ENCODE measurements at places on chromosomes 2 and 18. TPM values are rescaled to one million over a fixed set of nuclear protein-coding genes. Genes with fewer than 3 reads are reported as not detected.

SLC16A14 gene
- 6.5 TPM for polyA plus RNA-seq

TGFBRAP1 gene
- polyA plus RNA-seq: 15.1 TPM

GRCh38 chr2:46722142-46722541, 193.5 kb downstream of the MCFD2 start:
- DNase-seq: no peak

DNA sequence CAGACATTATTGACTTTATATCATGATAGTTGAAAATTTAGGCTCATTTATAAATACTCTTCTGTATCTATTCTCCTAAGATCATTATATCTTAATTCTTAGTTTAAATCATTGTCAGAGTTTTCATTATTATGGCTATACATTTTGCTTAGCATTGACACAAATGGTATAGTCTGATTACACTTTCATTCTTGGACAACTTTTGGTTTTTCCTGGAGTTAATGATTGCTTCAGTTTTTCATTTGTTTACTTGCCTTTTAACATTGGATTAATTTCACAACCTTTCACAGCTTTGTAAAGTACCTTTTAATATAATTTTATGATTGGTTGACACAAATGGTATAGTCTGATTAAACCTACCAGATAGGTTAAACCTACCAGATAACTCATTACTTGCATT, 298.2 kb downstream of the DYSF start:
- DNase-seq: no peak

HRH4 gene
- polyA plus RNA-seq: 0.17 TPM

- DNase-seq: no peak
These were observed 138.1 kb downstream of the LRRC30 start for GRCh38 chr18:7369006-7369405.

- DNase-seq: no peak
These were observed 63.7 kb upstream of the TFPI start for GRCh38 chr2:187617905-187618304.

GRCh38 chr2:220162320-220162719, 534.9 kb downstream of the SLC4A3 start:
- DNase-seq: no peak

- no peak for DNase-seq
These were observed 1134.1 kb upstream of the DDX18 start for GRCh38 chr2:116680256-116680936.

PROKR1 gene
- 0.64 TPM for polyA plus RNA-seq

DNA sequence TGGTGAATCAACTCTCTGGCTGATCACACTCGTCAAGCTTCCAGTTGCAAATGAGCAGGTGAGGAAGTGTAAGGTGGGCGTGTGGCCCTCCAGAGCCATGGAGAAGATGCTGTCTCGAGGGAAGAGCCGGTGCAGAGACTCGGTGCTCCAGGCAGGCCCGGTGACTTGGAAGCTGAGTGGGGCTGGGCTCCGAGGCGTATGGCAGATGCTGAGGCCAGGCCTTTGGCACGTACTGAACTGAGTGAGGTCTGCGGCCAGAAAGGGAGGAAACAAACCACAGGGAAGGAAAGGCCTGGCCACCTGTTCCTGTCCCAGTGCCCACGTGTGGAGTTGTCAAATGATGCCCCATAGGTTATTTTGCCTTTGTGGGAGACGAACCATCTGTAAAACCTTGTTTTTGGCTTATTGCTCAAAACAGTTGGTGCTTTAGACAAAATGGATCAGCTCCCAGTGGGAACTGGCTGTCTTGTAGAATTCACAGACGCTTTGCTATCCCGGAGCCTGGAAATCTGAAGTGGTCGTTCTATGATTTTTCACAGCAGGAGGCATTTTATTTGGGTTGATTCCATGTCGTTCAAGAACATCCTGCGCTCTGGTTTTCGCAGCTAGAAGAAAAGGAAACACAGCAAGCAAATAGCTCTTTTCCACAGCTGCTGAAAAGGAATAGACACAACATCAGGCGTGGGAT, 117.5 kb upstream of the TMEM18 start:
- DNase-seq: no peak

- DNase-seq: no peak
These were observed 50.0 kb downstream of the SFXN5 start for GRCh38 chr2:73021371-73022010.

DNA sequence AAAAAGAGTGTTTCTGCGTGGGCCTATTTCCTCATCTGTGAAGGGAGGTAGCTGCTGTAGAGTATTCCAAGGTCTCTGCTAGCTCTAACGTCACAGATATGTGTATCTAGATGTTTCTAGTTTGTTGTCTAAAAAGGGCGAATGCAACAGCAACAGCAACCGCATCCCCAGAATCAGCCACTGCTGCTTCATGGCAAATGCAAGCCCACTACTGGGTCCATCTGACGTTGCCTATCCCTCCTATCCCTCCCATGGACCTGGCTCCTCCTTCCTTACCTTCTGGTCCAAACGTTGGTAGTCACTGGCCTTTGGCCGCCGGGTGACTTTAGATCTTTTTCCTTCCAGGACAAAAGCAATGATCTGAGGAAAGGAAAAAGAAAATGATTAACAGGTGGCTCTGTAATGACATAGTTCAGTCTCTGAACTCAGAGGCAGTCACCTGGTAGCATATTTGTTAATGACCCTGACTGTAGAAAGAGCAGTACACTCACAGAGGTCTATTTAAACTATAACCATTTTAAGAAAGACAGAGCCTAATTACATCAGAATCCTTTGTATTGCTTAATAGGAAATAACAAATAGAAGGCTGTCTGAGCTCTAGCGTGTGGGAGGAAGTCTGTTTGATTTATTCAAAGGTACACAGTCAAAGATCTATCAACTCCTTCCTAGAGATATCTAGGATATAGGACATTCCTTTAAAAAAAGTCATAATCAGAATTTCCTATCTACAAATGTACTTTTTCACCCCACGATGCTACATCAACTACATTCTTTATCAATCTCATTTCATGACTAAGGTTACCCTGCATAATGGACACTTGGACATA, 2.9 kb downstream of the TGOLN2 start:
- DNase-seq: no peak

MAPK4 gene
- 9.1 TPM for polyA plus RNA-seq

GRCh38 chr2:83055376-83056010, 1403.6 kb downstream of the SUCLG1 start:
- DNase-seq: no peak

- DNase-seq: no peak
These were observed 177.9 kb downstream of the TRABD2A start for GRCh38 chr2:84702941-84703340.

GRCh38 chr2:203450561-203450960, 84.5 kb downstream of the RAPH1 start:
- no peak for DNase-seq

- no peak for DNase-seq
These were observed 29.0 kb downstream of the LGALSL start for GRCh38 chr2:64482765-64483504.

CD207 gene
- not detected for polyA plus RNA-seq

- no peak for DNase-seq
These were observed 274.1 kb upstream of the SLC8A1 start for GRCh38 chr2:40725950-40726349.

CPSF3 gene
- 66.0 TPM for polyA plus RNA-seq

GRCh38 chr2:220064111-220065030, 436.9 kb downstream of the SLC4A3 start:
- DNase-seq: no peak

ADD2 gene
- 8.3 TPM for polyA plus RNA-seq

- DNase-seq: no peak
These were observed 202.7 kb upstream of the SPOPL start for GRCh38 chr2:138298900-138299299.

MDH1B gene
- 16.2 TPM for polyA plus RNA-seq

ANKRD29 gene
- 0.95 TPM for polyA plus RNA-seq

DNA sequence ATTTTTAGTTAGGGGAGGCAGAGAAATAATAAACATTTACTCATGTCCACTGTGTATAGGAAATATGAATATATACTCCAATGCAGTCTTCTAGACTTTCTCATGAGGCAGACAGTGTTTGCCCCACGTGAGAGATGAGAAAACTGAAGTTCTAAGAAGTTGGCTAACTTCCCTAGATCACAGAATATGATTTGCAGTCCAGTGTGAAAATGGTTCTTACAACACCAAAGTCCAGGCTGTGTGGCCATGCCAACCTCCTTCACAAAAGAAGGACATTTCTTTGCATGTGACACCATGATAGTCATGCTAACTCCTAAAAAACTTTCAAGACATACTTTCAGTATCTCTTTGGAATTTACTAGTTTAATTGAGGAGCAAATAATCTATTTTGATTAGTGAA, 143.7 kb downstream of the IRS1 start:
- no peak for DNase-seq

DNA sequence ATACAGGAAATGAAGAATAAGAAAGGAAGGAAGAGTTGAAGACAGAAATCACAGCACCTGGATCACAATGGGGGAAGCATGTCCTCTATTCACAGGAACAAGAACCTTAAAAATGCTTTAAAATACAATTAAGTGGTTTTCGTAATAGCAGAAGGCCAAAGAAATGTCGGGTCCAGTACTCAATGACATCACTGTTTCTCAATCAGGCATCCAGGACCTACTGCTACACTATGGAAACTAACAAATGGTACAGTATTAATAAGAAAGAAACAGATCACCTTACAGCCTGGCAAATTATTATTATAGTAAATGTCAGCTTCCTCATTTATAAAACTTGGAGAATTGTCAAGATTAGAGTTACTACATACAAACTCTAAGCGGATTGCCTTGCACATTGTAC, 15.8 kb downstream of the HNRNPLL start:
- DNase-seq: no peak

DNA sequence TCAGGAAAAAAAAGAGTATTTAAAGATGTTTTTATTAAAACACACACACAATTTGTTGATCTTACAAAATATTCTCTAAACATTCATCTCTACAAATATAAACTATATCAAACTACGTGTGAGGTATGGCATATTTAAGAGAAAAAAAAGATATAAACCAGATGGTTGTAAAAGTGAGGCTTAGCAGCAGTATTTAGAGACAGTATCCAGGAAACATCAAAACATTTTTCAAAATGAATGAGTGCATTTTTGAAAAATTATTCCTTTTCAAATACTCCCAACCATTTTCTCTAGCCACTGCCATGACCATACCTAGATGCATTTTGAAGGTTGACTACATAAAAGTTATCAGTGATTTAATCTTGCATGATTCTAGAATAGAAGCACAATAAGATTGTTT, 38.2 kb upstream of the RAB27B start:
- no peak for DNase-seq

GRCh38 chr2:25851740-25852503, 26.4 kb downstream of the ASXL2 start:
- peak; percentile 31 for DNase-seq

PPP1R1C gene
- 3.1 TPM for polyA plus RNA-seq

UGT1A10 gene
- not detected for polyA plus RNA-seq

DNA sequence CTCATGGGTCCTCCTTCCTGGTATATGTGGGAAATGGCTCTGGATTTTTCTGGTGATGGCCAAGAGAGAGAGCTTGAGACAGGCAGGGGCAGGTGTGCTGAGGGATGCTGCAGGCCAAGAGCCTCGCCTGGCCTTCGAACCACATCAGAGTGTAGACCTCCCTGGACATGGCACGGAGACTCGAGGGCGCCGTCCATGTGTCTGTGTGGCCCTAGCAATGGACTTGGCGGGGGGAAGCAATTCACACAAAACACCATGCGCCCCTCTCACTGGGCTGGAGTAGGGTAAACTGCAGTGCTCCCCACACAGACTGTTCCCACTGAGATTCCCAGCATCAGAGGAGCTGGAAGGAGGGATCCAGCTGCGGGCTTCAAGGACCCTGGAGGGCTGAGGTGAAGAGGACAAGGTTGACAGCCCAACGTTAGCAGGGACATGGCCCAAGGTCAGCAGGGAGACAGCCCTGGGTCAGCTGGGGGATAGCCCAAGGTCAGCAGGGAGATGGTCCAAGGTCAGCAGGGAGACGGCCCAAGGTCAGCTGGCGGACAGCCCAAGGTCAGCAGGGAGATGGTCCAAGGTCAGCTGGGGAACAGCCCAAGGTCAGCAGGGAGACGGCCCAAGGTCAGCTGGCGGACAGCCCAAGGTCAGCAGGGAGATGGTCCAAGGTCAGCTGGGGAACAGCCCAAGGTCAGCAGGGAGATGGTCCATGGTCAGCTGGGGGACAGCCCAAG, 75.4 kb upstream of the HDAC4 start:
- no peak for DNase-seq

DNA sequence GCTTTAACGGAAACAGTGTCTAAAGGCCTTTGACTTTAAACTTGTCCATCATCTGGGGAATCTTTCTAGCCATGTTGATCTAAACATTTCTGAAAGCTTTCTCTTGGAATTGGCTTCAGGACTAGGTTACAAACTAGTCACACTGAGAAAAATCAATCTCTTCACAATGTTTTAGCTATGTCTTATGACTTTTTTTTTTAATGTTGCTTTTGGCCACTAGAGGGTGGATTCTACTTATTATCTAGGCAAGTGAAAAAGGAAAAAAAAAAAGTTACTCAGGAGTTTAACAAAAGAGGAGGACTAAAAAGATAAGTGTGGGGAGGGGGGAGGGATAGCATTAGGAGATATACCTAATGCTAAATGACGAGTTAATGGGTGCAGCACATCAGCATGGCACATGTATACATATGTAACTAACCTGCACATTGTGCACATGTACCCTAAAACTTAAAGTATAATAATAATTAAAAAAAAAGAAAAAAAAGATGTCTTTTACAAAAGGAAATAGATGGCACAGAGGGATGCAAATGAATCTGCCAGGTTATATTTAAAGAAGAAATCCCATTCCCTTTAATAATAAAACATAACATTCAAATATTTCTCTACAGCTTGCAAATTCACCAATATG, 160.4 kb upstream of the PID1 start:
- DNase-seq: no peak

SYT4 gene
- 0.39 TPM for polyA plus RNA-seq

GRCh38 chr2:25489631-25490030, 147.9 kb upstream of the DNMT3A start:
- DNase-seq: no peak

- no peak for DNase-seq
These were observed 22.1 kb downstream of the GCKR start for GRCh38 chr2:27518782-27519113.

DNA sequence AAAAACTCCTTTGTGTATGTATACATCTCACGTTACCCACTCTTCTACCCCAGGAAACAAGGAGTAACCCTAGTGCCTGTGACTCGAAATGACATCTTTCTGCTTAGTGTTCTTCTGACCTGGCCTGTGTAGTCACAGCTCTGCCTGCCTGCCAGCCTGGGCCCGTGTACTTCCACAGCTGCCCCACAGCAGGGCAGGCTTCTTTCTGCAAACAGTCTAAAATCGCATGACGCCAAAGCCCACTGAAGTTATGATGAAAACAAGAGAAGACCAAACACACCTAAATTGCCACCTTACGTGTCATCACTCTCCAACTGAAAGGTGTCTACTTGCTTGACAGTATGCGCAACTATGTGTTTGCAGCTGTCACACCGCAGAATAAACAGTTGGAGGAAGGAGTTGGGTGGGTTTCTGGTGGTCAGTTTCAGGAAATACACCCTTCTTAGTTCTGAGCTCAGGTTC, 1.5 kb downstream of the GAREM1 start:
- DNase-seq: peak; percentile 43

- no peak for DNase-seq
These were observed 31.7 kb downstream of the L3MBTL4 start for GRCh38 chr18:6382963-6383362.

- no peak for DNase-seq
These were observed 881.3 kb downstream of the LRRTM4 start for GRCh38 chr2:76640905-76641304.

REG1B gene
- not detected for polyA plus RNA-seq

- no peak for DNase-seq
These were observed 113.3 kb downstream of the FAM210A start for GRCh38 chr18:13613099-13613498.

NDUFAF7 gene
- 28.3 TPM for polyA plus RNA-seq

Measured in renal cortex interstitium (tissue), 15 donors.